ENCODE measurements at places on chromosomes 3 and 15.

- no peak for DNase-seq
Observed at GRCh38 chr3:182331341-182331740, 462.0 kb upstream of the ATP11B start.

DNA sequence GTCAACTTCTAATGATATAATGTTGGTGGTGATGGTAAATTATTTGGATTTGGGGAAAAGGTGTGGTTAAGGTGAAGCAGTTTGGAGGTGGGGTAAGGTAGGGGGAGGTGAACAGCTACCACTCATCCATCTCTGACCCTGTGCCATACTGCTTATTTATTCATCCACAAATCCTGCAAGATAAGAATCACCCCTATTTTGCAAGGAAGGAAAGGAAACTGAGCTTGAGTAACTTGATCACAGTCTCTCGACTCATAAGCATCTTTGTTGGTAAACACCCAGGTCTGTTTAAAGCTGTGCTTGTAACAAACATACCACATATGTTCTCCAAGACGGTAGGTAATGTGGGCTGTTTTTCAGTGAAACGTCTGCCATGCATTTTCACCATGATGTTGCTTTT, 67.3 kb downstream of the PTPRG start:
- no peak for DNase-seq

GRCh38 chr15:42045211-42045615, 24.4 kb upstream of the PLA2G4E start:
- DNase-seq: no peak

DNA sequence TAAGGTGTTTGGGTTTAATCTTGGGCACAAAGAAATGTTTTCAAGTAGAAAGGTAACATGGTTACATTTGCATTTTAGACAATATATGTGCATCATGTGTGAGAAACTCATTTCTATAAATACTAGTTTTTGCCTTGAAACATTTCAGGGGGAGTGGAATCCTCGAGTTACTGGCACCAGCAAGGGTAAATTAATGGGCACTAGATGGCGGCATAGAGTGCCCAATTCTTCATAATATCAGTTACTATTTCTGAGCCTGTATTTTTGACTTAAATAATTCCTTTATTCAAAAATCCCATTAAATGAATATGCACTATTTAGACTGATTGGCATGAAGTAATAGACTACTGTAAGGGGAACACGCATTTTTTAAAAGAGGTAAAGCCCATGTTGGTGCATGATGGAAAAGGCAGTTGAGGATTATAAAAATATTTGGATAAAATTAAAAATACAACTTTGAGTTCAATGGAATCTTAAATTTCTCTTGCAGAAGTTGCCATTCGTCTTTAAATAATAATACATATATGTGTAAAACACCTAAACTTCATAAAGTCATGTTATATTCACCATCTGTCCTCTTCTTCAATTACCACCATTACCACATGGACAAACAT, 106.3 kb downstream of the ZBTB20 start:
- no peak for DNase-seq

- no peak for DNase-seq
Observed at GRCh38 chr3:16286751-16287543, 21.9 kb downstream of the OXNAD1 start.

All from T-helper 22 cell (primary cell).